ENCODE measurements at places on chromosomes 16 and 17. TPM values are rescaled to one million over a fixed set of nuclear protein-coding genes. Genes with fewer than 3 reads are reported as not detected.

ZP2 gene
- polyA plus RNA-seq, result 0.27 TPM

GPR179 gene
- 1.4 TPM for polyA plus RNA-seq

CYGB gene
- 14.1 TPM for polyA plus RNA-seq

CACNG5 gene
- 0.19 TPM for polyA plus RNA-seq

OR1A1 gene
- not detected for polyA plus RNA-seq

DHX58 gene
- polyA plus RNA-seq, result 11.8 TPM

CLEC18A gene
- 0.99 TPM for polyA plus RNA-seq

GRCh38 chr16:642189-643049 lies 791 bp downstream of the MCRIP2 start:
- DNase-seq, result peak; percentile 49

GRCh38 chr16:75238853-75239541 lies 12.4 kb downstream of the BCAR1 start:
- no peak for DNase-seq

DNA sequence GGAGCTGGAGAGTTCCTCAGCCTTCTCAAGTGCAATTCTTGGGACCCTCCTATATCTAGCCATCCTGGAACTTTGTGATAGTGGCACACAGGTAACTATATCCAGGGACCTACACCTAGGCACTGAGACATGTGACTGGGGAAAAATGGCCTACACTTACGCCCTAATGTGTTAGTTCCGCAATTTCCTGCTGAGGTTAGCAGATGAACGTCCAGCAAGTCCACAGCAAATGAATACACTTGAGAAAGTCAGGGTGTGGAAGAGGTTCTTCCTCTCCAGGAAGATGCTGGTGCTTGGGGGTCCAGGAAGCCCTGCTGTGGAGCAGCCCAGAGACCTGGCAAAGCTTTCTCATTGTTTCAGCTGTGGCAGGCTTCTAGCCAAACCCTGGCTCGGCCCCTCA lies 20.8 kb downstream of the PIK3R5 start:
- DNase-seq, result no peak

DNA sequence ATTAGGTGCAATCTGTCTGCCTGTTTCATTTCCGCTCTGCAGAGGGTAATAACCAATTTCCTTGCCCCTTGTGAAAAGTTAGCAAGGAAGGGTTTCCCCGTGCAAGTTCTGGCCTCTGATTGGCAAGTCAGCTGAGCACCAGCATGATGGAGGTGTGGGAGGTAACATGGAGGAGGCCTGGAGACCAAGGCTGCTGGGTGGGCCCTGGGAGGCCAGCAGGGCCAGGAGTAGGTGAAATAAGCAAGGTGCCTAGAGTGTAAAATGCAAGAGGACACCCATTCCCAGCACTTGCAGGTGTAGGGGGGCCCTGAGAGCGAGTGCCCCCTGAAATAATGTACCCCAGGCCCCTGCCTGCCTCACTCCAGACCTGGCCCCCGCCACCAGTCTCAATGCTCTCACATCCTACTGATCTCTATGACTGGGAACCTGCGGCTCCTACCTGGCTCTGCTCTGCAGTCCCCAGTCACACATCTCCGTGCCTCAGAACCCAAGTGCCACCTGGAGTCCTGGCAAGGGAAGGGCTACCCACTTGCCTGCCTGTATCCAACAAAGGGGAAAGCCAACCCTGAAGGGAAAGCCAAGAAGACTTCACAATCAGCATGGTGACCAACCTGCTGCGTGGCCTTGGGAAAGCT lies 116.2 kb downstream of the C16orf78 start:
- no peak for DNase-seq

DNA sequence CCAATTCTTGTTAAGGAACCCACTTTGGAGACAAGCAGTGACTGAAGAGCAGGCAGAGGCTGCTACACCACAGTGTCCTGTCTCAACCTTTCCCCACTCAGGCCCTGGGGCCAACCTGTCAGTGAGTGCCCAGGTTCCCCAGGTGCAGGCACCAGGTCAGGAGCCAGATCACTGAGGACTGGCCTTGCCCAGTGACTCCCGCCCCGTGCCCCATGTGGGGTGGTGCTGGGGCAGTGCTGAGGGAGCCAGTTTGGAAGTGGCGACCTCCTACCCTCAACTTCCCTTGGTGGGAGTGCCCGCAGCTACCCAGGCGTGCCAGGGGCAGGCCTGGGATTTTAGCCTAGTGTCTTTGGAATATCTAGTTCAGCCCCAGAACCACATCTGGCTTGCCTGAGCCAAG lies 29.3 kb downstream of the SREBF1 start:
- DNase-seq, result no peak

DNA sequence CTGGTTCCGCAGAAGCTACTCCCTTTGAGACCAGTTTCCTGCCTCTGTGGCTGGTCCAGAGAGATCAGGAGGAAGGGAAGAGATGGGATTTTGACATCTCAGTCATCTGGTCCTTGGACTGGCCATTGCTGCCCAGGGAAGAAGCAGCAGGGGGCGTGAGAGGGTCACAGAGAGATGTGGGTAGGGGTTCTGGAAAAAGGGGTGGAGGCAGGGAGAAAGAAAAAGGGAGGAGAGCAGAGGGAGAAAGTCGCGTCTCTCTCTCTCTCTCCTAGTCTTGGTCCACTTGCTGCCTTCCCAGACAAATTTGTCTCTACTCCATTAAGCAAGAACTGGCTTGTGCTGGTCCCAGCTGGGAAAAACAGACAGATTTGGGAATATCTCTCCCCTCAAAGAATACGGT lies 4.4 kb downstream of the SHBG start:
- no peak for DNase-seq

DNA sequence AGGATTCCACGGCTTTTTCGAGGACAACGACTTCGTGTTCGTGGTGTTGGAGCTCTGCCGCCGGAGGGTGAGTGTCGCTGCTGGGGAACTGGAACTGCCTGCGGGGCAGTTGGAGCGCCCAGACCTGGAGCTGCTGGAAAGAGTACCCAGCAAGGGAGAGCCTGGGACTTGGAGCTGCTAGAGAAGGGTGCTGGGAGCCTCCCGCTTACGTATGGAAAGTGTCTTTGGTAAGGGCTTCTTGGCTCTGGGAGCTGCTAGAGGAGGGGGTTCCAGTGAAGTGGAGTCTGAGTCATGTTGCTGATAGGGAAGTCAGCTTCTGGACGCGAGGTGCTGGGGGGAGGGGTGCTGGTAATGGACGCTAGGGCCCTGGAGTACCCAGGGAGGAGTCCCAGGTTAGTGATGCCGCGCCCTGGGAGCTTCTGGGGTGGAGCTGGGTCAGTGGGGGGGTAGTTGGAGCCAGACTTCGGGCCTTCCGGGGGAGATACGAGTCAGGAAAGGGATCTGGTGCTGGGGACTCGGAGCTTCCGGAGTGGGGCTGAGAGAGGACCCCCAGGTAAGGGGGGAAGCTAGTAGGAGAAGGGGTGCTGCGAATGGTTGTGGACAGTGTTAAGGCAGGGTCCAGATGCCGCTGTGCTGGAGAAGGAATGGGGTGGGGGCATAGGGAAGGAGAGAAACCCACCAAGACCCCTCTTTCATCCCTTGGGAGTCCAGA lies 741 bp downstream of the PLK1 start:
- DNase-seq, result peak; percentile 68

GRCh38 chr17:70378076-70378475 lies 208.7 kb downstream of the KCNJ2 start:
- no peak for DNase-seq

DNA sequence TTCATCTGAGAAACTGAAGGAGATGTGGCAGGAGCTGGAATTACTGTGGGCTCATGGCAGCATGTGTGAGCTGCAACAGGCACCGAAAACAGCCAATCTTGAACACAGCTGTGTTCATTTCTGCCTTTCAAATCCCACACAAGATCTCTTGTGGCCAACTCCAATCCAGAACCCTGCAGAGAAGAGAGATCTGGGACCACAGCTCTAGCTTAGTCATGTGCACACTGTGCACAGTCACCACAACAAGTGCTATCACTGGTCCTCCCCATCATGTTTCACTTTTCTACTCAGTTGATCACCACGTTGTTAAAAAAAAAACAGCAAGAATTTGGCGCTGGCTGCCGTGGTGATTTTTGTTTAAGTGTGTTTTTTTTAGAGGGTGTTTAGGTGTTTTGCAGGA lies 254.5 kb upstream of the ELAC2 start:
- no peak for DNase-seq

DNA sequence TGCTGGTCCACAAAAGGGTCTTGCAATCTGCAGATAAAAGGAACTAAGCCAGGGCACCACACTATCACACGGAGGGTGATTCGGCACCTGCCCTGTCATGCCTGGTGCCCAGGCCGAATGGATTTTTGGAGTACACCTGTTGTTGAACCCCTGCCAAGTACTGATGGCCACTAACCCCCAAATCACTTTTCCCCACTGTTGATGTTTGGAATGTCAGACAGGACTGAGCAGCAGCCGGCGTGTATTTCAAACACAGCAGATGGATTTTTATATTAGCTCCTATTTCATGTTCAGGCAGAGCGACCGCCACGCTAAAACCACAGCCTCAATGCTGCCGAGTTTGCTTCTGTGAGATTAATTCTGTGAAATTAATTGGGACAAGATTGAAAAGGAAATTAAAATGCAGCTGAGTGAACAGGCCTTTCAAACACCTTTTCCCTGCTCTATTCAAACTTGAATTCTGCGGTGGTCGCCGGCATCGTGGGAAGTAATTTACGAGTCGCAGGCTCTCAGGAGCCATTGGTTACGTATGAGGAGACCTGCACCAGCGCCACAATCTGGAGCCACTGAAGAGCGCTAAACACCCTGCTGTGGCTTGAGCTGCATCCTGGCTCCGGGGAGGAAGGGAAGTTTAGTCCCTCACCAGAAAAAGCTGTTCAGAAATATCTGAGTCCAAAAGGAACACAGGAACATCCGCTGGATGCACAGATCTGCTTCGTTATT lies 48.5 kb downstream of the SNX11 start:
- no peak for DNase-seq

- DNase-seq, result no peak
Observed at GRCh38 chr16:23902748-23903414, 67.1 kb downstream of the PRKCB start.

Measured in large intestine (tissue), 12 donors.